ENCODE measurements at places on chromosomes 5 and 9.

DNA sequence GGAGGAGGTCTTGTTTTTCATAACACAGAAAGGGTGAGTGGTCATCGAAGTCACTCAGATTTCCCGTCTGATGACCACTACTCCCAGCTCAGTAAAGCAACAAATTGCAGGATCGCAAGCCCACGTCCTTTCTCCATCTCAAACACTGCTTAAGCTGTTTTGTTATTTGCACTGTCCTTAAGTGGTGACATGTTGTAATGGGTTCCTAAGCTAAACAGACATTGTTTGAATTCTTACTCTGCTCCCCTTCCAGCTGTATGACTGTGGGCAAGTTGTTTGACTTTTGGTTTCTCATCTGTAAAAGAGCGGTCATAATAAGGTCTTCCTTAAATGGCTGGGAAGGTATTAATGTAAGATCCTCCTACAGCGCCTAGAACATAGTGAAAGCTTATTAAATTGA, 62.8 kb upstream of the EQTN start:
- DNase-seq = no peak

- DNase-seq = no peak
These were observed 1990.4 kb upstream of the CDH6 start for GRCh38 chr5:29203049-29203448.

- peak; percentile 47 for DNase-seq
These were observed 8.0 kb upstream of the FXN start for GRCh38 chr9:69027355-69028097.

- no peak for DNase-seq
These were observed 140.5 kb downstream of the DIRAS2 start for GRCh38 chr9:90502134-90502533.

- DNase-seq = no peak
These were observed 68.8 kb downstream of the ITGA1 start for GRCh38 chr5:52856564-52856963.

- no peak for DNase-seq
These were observed 77.2 kb upstream of the TARS1 start for GRCh38 chr5:33363537-33363936.

Measured in SK-N-DZ (cell line).